CD4-positive, alpha-beta T cell (primary cell): ENCODE measurements at places on chromosomes 3 and 15. TPM values are rescaled to one million over a fixed set of nuclear protein-coding genes. Genes with fewer than 3 reads are reported as not detected.
A peak's percentile ranks its signal among the peaks of the same experiment; 100 is the strongest.

- DNase-seq, result no peak
These were observed 28.3 kb upstream of the ETV5 start for GRCh38 chr3:186137051-186137685.

DNA sequence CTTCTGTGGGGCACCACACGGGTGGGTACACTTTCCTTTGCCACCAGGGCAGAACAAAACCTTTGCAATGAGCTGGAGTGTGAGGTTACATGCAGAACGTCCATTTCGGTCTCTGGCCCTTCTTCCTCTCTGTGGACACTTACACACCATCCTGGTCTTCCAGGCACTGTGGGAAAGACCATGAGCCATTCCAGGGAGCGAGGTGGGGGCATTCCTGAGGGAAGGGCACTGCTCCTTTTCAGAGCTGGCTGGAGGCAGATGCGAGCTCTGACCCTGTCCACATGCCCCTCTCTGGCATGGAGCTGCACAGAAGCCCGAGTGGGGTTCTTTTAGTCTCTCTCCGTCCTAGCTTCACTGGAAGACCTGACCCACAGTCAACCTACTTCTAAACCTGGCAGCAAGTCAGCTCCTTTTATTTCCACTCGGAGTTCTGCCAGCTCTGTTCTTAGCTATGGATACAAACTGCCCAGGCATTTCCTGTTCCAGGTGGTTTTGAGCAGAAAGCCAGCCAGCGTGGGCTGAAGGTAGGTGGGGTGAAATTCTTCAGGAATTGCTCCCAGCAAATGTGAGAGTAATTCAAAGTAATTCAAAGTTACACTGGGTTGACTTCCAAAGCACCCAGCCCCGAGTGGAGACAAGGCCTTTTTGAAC lies 281.4 kb downstream of the ADAMTS17 start:
- DNase-seq, result no peak

- no peak for DNase-seq
These were observed 97.9 kb downstream of the ADCY5 start for GRCh38 chr3:123350971-123351370.

DNA sequence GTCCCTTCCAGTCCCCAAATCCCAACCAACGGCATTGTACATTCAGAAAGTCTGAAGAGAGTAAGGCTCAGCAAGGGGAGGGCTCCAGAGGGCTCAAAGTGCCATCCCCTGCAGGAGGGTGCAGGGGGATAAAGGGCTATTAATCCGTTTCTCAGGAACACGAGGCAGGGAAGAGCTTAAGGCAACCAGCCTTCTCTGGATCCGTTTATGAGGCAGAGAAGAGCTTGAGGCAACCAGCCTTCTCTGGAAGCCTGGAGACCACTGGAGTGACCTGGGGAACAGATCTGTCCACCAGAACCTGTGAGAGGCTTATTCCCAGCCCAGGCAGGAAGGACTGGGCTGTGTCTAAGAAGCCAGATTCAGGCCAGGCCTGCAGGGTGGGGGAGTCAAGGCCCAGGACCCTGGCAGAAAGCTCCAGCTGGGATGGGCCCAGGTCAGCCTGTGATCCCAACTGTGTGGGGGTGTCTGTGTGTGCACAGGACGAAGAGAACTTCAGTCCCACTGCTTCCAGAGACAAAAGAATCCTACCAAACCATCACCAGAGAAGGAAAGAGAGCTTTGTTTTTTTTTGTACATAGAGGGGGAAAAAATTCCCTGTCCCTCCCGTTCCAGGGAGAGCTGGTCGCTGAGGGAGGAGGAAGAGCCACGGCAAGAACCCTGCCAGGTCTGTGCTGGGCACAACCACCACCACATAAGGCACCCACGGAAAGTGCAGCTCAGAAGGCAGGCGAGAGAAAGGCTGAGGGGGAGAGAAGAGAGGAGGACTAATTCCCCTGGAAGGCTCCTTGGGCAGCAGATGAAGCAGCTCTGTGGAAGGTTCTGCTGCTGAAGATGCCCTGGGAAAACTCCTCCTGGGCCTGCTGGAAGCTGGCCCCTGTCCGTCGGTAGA lies 1.6 kb upstream of the ULK3 start:
- no peak for DNase-seq

GRCh38 chr3:100681496-100681895 lies 27.8 kb upstream of the TFG start:
- DNase-seq, result no peak

DNA sequence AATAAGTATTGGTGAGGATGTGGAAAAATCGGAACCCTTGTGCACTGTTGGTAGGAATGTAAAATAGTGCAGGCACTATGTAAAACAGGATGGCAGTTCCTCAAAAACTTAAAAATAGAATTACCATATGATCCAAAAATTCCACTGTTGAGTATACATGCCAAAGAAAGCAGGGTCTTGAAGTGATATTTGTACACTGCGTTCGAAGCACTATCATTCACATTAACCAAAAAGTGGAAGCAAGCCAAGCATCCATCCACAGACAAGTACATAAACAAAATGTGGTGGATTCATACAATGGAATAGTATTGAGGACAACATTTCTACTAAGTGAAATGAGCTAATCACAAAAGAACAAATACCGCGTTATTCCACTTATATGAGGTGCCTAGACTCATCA lies 200.7 kb downstream of the TJP1 start:
- DNase-seq, result no peak

GRCh38 chr15:51133140-51133765 lies 38.5 kb upstream of the TNFAIP8L3 start:
- no peak for DNase-seq

GRCh38 chr3:186105543-186105942 lies 3.3 kb downstream of the ETV5 start:
- DNase-seq, result no peak

DNA sequence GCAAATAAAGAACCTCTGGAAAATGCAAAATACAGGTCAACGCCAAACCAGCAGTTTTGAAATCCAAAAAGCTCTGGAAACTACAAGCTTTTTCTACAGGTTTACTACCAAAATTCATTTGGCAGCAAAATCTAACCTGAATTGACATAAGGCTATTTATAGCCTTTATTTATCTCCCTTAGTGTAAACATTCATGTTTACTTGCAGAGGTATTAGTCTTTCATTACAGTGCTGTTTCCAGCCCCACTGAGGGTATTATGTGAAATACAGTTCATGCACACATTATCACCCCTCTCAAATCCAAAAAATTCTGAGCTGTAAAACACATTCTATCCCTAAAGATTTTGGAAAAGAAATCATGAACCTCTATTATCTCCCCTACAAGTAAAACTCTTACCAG lies 7.2 kb downstream of the SKIC8 start:
- no peak for DNase-seq

GRCh38 chr3:197026481-197026866 lies 3.1 kb downstream of the MELTF start:
- DNase-seq, result no peak

GRCh38 chr3:53196575-53197407 lies 35.8 kb downstream of the PRKCD start:
- DNase-seq, result peak; percentile 74

DNA sequence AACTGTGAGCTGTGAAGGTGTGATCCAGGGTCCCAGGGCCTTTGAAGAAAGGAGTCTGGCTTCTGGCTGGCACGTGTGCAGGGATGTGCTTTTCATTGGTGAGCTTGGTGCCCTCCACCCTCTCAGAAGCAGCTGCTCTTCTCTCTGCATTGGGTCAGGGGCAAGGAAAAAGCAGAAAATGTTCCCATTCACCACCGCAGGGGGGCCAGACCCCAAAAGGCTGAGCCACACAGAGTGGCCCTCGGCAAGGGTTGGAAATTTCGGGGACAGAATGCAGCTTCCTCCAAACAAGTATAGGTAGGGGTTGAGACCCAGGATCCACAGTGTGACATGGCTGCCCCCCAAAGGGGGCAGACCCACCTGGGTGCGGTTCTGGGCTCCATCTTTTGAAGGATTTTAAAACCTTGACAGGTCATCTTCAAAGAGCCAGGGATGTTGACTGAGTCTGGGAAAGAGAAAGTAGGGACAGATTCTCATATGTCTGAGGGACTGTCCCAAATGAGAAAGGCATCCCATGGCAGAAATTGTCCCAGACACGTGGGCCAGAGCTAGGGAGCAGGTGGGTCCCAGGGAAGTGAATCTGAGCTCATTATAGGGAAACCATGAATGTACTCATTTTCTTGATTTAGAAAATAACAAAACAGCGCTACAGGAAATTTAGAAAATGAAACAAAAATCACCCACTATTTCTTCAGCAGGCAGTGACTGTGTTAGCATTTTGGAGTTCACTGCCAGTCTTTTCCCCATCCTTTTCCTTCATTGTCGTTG lies 2.7 kb downstream of the CSK start:
- DNase-seq, result no peak

GRCh38 chr3:9732080-9732739 lies 675 bp downstream of the BRPF1 start:
- peak; percentile 16 for DNase-seq

- no peak for DNase-seq
These were observed 182.2 kb downstream of the NAALADL2 start for GRCh38 chr3:175041369-175041768.

- DNase-seq, result peak; percentile 5
These were observed 843 bp downstream of the GLCE start for GRCh38 chr15:69161079-69161877.

DNA sequence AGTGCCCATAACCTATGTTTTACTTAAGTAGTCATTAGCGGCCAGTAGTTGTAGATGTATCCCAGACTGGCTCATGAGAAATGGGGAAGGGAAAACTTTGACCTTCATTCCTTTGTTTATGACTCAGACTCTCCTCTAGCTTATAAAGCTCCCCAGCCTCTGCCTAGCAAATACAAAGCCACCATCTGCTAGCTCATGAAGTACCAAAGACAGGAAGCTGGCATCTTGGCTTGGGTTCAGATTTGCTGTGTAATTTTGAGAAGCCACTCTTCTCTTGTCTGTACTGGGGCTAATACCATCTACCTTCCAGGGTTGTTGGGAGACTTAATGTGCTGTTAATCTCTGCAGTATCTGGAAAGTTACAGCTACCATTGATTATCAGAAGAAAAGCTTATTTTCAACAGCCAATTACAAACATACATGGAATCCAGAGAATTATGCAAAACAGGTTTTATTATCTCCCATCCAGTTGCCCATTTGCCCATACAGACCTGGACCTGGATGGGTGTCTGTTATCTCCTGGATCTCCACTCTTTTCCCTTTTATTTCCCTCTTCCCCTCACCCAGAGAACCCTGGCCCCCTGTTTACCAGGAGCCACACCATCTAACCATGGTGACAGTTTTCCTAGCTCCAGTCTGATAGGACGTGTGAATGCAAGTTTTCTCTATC lies 153.8 kb downstream of the SEMA6D start:
- no peak for DNase-seq

- DNase-seq, result no peak
These were observed 135.1 kb downstream of the ATP10A start for GRCh38 chr15:25727867-25728600.

DNA sequence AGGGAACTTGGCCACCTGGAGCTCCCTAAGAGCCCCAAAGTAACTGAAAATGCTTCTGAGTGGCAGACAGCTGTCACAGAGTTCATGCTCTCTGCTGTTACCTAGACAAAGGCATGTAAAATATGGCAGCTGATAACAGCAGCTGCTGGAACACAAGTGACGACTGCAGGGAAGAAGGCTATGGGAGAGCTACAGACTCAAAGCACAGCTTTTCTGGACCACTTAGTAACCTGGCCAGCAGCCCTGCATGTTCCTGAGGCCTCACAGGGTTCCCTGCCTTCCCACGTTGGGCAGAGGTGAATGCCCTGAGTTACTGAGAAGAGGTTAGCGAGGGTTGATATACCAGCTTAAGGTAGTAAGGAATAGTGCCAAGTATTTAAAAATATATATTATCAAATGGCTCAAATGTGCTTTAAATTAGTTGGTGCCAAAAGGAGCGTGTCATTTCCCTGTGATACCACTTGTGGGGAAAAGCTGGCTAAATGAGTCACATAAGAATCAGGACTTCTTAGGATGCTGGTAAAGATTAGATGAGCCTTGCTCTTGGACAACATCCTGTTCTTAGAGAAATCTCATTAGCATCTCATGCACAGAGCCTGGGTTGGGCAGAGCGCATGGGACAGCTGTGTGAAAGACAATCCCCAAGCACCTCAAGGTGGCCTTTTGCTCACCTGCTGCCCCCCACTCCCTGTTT lies 76.4 kb upstream of the SCN5A start:
- DNase-seq, result no peak

DNA sequence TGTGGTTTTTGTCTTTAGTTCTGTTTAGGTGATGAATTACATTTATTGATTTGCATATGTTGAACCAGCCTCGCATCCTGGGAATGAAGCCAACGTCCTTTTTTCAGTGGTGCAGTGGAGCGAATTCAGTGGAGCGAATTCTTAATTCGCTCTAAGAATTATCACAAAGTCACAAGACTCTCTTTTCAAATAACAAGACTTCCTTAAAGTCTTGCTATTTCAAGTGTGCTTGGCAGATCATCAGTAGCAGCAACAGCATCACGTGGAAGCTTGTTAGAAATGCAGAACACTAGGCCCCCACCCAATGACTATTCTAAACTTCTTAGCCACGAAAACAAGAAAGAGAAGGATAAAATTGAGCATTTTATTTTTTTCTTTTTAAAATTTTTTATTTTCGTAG lies 58.1 kb upstream of the CD200R1L start:
- DNase-seq, result no peak

DNA sequence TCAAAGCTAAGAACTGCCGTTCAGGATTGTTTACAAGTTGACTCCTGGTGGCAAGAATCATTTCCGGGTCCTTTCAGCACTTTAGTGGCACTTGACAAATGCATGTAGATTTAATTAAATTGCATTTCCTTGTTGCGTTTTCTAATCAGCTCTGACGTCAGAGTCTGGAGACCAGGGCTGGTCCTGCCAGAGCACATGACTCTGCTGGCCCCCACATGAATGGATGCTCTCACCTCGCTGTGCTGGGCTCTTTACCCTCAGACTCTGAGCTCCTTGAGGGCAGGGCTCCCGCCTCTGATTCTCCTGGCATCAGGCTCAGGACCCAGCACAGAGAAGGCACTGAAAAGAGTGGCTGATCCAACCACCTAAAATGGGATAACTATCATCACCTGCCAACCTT lies 69.4 kb downstream of the FEM1B start:
- DNase-seq, result no peak

GRCh38 chr15:48905847-48906246 lies 27.9 kb downstream of the EID1 start:
- DNase-seq, result no peak

DNA sequence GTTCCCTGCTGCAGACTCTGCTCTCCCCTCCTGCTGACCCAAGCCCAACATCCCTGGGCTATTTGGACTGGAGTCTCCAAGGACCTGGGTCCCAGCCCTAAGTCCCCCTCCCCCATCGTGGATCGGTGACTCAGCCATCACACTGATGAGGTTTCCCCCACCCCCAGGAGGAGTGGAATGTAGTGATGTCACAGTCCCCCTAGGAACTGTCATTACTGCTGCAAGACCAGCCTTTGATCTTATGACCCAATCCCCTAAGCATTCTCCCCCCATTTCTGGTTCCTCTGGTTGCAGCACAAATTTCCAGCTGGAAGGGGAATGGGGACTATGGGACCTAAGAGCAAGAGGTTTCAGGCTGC lies 63.4 kb upstream of the CSPG4 start:
- no peak for DNase-seq

SLC7A14 gene
- total RNA-seq, result not detected

GAP43 gene
- total RNA-seq, result not detected

DNAH12 gene
- not detected for total RNA-seq

UBAP1L gene
- total RNA-seq, result 7.2 TPM

RASGRF1 gene
- total RNA-seq, result not detected

CFAP100 gene
- total RNA-seq, result not detected

EPHB1 gene
- 0.08 TPM for total RNA-seq

MOBP gene
- not detected for total RNA-seq
